ENCODE measurements at places on chromosomes 11 and 22. TPM values are rescaled to one million over a fixed set of nuclear protein-coding genes. Genes with fewer than 3 reads are reported as not detected.
A peak's percentile ranks its signal among the peaks of the same experiment; 100 is the strongest.

DNA sequence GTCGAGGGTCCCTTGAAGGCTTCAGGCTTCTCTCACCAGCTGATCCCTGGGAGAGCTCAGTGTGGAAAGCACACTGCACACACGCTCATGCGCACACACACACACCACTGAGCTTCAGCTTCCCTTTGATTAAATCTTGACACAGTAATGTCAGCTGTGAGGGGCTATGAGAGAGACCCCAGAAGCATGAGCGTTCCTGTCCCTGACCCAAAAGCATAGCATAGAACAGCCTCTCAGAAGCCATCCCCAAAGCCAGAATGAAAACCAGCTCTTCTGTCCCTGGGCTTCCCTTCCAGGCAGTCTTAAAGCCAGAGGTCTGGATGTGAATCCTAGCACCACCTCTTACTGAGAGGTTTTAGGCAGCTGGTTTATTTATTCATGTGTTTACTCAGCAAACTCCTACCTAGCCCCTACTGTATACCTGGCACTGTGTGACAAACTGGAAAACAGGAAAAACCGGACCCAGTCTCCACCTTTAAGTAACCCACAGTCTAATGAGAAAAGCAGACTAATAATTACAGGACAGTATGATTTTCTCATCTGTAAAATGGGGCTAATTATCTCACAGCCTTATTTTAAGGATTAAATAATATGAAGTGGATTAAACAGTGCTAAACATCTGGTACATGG, 15.9 kb downstream of the GALNT18 start:
- no peak for DNase-seq

DNA sequence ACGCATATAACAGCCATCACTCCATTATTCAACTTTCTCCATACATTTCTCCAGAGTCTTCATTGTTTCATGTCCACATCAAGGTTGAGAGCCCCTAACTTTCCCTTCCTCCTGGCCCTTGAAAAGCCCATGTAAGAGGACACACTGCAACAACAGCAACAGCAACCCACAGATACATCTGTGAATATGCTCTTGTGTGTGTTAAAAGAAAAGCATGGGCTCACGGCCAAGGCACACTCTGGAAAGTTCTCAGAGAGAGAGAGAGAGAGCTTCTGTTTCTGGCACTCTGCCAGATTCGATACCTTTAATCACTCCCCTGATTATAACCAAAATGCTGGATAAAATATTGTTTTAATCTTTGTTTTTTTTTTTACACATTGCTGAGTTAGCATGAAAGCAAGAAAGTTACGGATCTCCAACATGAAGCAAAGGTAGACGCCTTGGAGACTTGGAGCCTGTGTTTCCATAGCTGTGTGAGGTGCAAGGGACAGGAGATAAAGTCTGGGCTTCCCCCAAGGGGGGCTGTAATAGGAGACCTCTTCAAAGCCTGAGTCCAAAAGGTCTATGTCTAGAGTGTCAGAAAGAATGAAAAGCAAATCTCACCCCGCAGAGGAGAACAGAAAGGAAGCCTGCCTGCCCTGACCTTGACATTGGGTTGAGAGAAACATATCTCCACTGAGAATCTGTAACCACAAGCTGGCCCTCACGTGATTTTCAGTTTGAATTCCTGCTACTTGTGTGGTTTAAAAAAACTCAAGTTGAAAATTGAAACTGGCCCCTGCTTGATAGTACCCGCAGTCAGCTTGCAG, 33.7 kb upstream of the MPPED1 start:
- H3K36me3 ChIP-seq = no peaks in the 10 kb centered on the region
- no peak overlapping the region for H3K27ac ChIP-seq
- DNase-seq = peak; percentile 22

GRCh38 chr22:49948958-49949913, 11.3 kb upstream of the PIM3 start:
- no peak overlapping the region for H3K4me3 ChIP-seq
- no peaks in the 10 kb centered on the region for H3K36me3 ChIP-seq
- no peak overlapping the region for H3K27ac ChIP-seq
- no peak for DNase-seq
- no peaks in the 10 kb centered on the region for H3K4me1 ChIP-seq

DNA sequence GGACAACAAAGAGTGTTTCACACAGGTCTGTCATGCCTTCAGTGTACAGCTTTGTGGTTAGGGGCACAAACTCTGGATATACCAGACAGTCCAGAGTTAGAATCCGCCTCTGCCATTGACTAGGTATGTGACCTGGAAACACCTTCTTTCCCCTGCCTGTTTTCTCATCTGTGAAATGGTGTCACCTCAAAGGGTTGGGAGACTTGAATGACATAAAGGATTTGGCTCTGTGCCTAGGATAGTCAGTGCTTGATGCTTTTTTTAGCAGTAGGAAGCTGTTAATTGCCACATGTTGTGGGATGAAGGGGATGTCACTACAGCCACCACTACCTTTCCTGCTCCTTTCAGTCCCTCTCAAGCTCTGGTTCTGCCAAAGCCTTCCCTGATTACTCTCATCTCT, 17.4 kb upstream of the LRRC55 start:
- no peaks in the 10 kb centered on the region for H3K36me3 ChIP-seq
- H3K27ac ChIP-seq = no peak overlapping the region
- H3K4me3 ChIP-seq = no peak overlapping the region
- no peaks in the 10 kb centered on the region for H3K4me1 ChIP-seq
- no peaks in the 10 kb centered on the region for H3K27me3 ChIP-seq

- no peak overlapping the region for H3K27ac ChIP-seq
- H3K4me1 ChIP-seq = no peaks in the 10 kb centered on the region
- H3K36me3 ChIP-seq = no peaks in the 10 kb centered on the region
Measured at GRCh38 chr11:34646431-34646830, 25.5 kb downstream of the EHF start.

DNA sequence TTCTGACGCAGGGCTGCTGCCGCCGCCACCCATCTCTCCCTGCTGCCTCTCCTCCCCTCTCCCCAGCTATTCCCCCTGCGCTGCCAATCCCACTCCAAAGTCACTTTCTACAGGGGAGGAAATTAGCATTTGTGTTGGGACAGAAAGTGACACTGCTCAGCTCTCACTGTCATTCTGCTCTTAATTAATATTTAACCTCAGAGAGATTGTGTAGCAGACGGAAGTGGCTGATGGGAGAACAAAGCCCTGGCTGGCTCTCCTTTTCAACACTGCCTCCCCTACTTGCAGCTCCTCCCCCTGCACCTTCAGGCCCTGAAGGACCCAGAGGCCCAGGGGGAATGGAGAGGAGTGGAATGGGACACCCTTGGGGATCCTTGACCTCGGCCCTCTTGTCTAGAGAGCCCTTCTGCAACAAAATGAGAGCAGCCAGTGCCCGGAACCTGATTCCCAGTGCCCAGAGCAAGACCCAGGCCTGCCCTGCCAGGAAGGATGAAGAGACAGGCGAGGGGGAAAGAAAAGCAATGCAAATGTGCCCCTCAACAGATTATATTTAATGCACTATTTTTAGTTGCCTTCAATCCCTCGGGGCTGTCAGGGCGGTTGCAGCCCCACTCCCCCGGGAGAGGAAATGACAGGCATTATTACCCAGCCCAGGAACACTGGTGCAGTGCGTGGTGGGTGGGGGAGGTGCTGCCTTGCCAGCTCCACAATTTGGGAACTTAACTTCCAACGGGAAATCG, 14.6 kb upstream of the NRGN start:
- no peaks in the 10 kb centered on the region for H3K4me1 ChIP-seq
- H3K27me3 ChIP-seq = no peaks in the 10 kb centered on the region
- peak overlapping the region; percentile 61 for H3K27ac ChIP-seq
- H3K36me3 ChIP-seq = no peaks in the 10 kb centered on the region
- no peak overlapping the region for H3K4me3 ChIP-seq
- DNase-seq = peak; percentile 84

DNA sequence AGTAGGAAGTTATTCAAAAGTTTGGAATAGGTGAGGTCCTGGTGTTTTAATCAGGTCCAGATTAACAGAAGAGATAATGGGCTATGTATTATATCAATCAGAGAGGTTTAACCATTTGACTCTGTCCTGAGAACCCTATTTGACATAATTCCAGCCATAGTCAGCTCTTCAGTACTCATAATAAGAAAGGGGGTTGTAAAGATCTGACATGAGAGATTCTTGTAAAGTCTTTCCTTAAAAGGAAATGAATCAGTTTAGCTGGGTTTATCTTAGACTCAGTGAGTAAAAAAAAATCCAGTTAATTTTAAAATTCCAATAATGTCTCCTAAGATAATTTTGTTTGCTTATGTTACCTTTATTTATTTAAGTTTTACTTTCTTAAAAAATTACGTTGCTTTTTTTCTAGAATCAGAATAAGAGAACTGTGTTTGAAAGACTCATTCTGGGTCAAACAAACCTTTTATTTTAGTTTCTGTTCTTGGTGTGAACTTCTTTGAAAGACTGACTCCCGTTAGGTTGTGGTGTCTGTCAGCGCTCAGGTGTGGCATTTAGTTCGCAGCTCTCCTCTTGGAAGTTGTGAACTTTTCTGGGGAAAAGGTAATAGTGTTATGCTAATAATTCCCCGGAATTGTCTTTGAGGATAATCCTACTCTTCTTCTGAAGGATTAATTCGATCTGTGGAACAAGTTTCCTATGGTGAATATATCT, 20.5 kb downstream of the NUCB2 start:
- no peak overlapping the region for H3K4me3 ChIP-seq
- H3K4me1 ChIP-seq = no peaks in the 10 kb centered on the region
- no peak for DNase-seq

GRCh38 chr22:24201681-24202614, 20.7 kb downstream of the SUSD2 start:
- no peaks in the 10 kb centered on the region for H3K36me3 ChIP-seq
- H3K4me3 ChIP-seq = no peak overlapping the region
- H3K4me1 ChIP-seq = no peaks in the 10 kb centered on the region

GRCh38 chr11:90855531-90855930, 632.7 kb upstream of the CHORDC1 start:
- DNase-seq = no peak
- no peak overlapping the region for H3K27ac ChIP-seq
- no peak overlapping the region for H3K4me3 ChIP-seq
- no peaks in the 10 kb centered on the region for H3K4me1 ChIP-seq
- no peaks in the 10 kb centered on the region for H3K27me3 ChIP-seq
- H3K36me3 ChIP-seq = no peaks in the 10 kb centered on the region

DNA sequence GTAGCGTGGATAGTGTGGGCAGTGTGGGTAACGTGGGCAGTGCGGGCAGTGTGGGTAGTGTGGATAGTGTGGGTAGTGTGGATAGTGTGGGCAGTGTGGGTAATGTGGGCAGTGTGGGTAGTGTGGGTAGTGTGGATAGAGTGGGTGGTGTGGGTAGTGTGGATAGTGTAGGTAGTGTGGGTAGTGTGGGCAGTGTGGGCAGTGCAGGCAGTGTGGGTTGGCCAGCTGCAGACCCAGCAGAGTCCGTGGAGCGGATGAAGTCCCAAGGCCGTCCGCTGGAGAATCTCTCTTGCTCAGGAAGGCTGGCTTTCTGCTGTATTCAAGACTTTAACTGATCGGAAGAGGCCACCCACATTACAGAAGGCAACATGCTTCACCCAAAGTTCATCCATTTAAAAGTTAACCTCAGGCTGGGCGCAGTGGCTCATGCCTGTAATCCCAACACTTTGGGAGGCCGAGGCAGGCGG, 26.1 kb upstream of the KRTAP5-6 start:
- no peaks in the 10 kb centered on the region for H3K36me3 ChIP-seq
- DNase-seq = peak; percentile 41
- no peaks in the 10 kb centered on the region for H3K27me3 ChIP-seq
- no peak overlapping the region for H3K4me3 ChIP-seq

DNA sequence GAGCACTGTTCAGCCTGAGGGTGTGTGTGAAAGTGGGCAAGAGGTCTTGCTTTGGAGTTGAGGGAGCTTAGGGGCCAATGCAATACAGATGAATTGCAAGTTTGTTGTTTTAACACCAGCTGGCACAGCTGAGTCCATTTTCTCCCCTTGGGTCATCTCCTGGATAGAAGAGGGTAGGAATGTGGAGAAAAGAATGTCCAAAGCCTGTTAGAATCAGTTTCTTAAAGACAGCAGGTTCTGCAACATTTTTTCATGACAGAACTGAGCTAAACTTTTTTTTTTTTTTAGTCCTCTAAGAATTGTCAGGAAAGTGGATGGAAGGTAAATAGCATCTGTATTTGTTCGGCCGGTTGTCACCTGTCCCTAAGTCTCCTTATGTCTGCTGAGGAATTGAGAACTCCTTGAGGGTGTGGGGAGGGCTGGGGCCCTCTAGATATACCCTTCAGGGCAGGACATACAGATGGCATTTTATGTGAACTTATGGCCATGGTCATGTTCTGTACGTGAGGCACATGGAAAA, 211.1 kb upstream of the CADM1 start:
- H3K27me3 ChIP-seq = no peaks in the 10 kb centered on the region
- H3K4me3 ChIP-seq = no peak overlapping the region
- no peak for DNase-seq
- H3K27ac ChIP-seq = no peak overlapping the region

- H3K27me3 ChIP-seq = no peaks in the 10 kb centered on the region
- DNase-seq = peak; percentile 58
- no peak overlapping the region for H3K27ac ChIP-seq
- no peak overlapping the region for H3K4me3 ChIP-seq
- no peaks in the 10 kb centered on the region for H3K4me1 ChIP-seq
Measured at GRCh38 chr22:44586999-44587736, 89.1 kb upstream of the RTL6 start.

- H3K4me3 ChIP-seq = no peak overlapping the region
- DNase-seq = peak; percentile 90
- no peaks in the 10 kb centered on the region for H3K36me3 ChIP-seq
- no peaks in the 10 kb centered on the region for H3K4me1 ChIP-seq
- no peaks in the 10 kb centered on the region for H3K27me3 ChIP-seq
Measured at GRCh38 chr11:33899400-33900037, 7.6 kb upstream of the LMO2 start.

- no peak overlapping the region for H3K27ac ChIP-seq
- DNase-seq = peak; percentile 82
- no peaks in the 10 kb centered on the region for H3K4me1 ChIP-seq
Measured at GRCh38 chr11:64916040-64916774, 802 bp downstream of the ATG2A start.

GRCh38 chr11:19912958-19913892, 200.6 kb downstream of the NAV2 start:
- H3K36me3 ChIP-seq = peaks cover 3% of the 10 kb centered on the region
- peak overlapping the region; percentile 67 for H3K27ac ChIP-seq
- H3K4me3 ChIP-seq = no peak overlapping the region
- no peaks in the 10 kb centered on the region for H3K27me3 ChIP-seq
- no peak for DNase-seq
- peaks cover 23% of the 10 kb centered on the region for H3K4me1 ChIP-seq

DNA sequence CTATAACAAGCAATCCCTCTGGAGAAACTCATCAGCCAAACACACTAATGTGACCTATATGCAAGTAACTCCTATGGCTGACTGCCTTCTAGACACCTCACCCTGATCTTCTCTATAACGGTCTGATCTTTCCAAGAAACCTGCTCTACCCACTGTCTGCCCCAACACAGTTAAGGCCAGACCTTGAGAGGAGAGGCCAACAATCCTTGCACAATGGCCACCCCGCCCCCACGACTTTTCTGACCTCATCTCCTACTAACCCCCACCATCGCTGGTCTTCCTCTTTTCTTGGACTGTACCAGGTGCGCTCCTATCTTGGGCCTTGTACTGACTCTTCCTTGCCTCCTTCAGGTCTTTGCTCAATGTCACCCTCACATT, 12.5 kb downstream of the HIRA start:
- H3K4me3 ChIP-seq = no peak overlapping the region
- no peak for DNase-seq
- no peaks in the 10 kb centered on the region for H3K27me3 ChIP-seq

GRCh38 chr11:134730561-134731212, 318.6 kb upstream of the B3GAT1 start:
- no peaks in the 10 kb centered on the region for H3K36me3 ChIP-seq
- H3K4me3 ChIP-seq = no peak overlapping the region
- DNase-seq = no peak
- H3K4me1 ChIP-seq = no peaks in the 10 kb centered on the region
- H3K27me3 ChIP-seq = no peaks in the 10 kb centered on the region

Gene MRGPRE
- total RNA-seq = not detected

Gene OR51B2
- not detected for total RNA-seq

Gene SEPTIN5
- 32.5 TPM for total RNA-seq

Gene MS4A14
- 13.7 TPM for total RNA-seq

Gene ARHGAP42
- 13.8 TPM for total RNA-seq

Gene MOGAT2
- not detected for total RNA-seq

Measured in aorta (tissue), 5 donors.